IPS DF 19.7 (cell line): ENCODE measurements at places on chromosomes 7 and 10.
A peak's percentile ranks its signal among the peaks of the same experiment; 100 is the strongest.

DNA sequence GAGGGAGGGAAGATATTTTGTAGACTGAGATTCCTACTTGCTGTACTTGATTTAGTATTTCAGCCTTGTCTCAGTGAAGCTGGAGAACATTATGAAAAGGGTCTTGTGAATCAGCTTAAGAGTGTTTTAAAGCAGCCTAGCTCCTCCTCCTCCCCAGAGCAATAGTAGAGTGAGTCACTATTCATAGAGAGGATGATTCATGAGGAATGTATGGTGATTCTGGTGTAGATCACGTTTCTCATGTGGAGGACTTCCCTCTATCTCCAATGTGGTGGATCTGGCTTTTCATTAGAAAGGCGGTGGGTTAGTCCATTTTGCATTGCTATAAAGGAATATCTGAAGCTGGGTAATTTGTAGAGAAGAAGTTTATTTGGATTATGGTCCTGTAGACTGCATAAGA lies 340.1 kb upstream of the CHRM2 start:
- no peak for DNase-seq

GRCh38 chr7:110637252-110637651 lies 453.7 kb upstream of the LRRN3 start:
- DNase-seq = no peak

GRCh38 chr10:116833986-116834985 lies 15.0 kb upstream of the ENO4 start:
- DNase-seq = peak; percentile 47

DNA sequence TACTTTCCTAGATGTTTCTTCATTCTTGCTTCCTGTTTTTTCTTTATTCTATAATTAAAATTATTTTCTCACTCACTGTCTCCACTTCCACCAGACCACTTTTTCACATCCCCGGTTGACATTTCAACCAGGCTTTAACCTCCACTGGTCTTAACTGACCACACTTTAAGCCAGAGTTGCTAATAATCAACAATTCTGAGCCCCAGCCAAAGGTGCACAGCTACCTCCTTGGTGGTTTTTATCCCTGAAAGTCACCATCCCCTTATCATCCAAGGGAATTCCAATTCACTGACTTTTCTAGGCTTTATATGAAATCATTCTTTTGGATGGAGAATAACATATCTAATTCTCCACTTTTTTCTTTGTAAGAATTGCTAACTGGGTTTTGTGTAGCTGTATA lies 138.9 kb downstream of the FRMD4A start:
- no peak for DNase-seq

DNA sequence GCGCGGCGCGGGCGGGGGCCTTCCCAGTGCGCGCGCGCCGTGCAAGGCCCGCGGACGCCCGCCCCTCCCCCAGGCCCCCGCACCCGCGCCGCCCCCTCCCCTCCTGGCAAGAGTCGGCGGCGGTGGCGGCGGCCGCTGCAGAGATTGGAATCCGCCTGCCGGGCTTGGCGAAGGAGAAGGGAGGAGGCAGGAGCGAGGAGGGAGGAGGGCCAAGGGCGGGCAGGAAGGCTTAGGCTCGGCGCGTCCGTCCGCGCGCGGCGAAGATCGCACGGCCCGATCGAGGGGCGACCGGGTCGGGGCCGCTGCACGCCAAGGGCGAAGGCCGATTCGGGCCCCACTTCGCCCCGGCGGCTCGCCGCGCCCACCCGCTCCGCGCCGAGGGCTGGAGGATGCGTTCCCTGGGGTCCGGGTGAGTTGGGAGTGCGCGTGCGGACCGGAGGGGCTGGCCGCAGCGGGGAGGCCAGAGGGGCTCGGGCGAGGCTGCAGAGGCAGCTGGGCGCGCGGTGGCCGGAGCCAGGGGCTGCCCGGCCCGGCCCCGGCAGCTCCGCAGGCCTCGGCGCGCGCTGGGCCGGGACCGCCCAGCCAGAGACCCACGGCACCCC lies at the start of gene BMPR1A:
TSS of gene BMPR1A (plus strand) at position 109 of the 602 bp plus-strand sequence. CDS start 119,400 bp downstream, outside the sequence.
- DNase-seq = no peak

DNA sequence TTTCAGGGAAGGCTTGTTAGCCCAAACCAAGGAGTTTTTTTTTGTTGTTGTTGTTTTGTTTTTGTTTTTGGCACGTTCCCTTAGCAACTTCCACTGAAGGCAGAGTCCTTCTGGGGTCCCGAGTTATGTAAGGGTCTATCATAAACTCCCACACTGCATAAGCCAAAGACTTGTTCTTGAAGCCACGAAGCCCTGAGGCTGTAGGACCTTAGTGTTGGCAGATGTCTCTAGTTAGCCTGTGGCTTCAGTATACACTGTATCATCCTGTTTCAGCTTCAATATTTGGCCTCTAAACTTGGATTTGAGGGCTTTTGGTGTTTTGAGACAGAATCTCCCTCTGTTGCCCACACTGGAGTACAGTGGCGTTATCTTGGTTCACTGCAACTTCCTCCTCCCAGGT lies 13.6 kb downstream of the KPNA7 start:
- no peak for DNase-seq

- no peak for DNase-seq
These were observed 2.1 kb downstream of the EPHB4 start for GRCh38 chr7:100825215-100825671.

DNA sequence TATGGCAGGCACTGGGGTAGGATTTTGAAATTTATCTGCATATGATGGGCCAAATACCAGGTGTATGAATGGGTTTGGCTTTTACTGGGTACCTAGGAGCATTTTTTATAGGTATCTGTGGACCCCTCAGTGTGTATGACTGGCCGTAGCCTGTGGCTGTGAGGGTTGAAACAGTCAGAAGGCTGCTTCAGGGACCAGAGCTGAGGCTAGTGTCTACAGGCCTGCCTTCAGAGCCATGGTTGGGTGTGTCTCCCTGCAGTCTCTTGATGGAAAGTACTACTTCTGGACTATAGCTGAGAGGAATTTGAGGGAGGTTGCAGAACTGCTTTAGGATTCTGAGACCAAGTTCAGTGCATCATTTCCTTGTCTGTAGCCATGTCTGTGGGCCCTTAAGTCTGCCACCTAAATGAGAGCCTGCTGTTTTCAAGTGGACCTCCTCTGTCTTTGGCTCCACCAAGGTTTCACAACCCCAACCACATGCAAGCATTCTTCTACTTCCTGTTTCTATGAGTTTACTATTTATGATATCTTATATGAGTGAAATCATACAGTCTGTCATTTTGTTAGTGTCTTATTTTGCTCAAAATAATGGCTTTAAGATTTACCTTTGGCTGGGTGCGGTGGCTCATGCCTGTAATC lies 19.9 kb upstream of the ZNF138 start:
- DNase-seq = no peak

DNA sequence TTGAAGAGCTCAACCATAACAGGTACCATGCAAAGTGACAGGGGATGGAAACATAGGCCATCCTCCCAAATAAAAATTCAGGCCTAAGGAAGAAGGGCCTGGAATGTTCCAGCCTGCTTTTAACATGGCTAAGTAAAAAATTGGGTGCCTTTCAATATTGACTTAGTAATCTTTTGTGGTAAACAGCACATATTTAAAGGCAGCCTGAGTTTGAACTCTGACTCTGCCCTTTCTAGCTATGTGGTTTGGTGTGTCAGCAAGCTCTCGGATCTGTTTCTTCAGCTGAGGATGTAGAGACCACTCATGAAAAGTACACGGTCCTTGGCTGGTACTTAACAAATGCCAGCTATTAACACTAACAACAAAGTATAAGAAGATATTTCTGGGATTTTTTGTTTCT lies 191.8 kb upstream of the CDCA7L start:
- DNase-seq = no peak

- DNase-seq = no peak
These were observed 100.4 kb upstream of the PDGFA start for GRCh38 chr7:620056-620455.

DNA sequence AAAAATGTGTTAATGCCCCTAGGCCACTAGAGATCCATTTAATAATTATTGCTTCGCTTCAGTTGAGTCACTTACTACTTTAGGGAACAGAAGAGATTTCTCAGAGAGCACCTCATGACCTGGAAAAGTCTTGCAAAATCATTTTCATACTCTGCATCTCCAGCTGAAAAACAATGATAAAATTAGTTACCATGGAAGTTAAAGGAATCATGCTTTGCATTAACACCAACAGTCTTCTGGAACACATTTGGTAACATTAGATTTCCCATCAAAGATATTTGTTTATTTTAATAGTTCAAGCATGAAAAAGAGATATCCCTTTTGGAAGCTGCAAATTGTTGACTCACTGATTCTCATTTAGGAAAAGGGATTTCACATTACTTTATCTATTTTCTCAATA lies 1.8 kb upstream of the STEAP2 start:
- DNase-seq = no peak

GRCh38 chr7:139629392-139630082 lies 106.1 kb downstream of the CLEC2L start:
- DNase-seq = no peak
